ENCODE measurements at places on chromosomes 1 and 21. TPM values are rescaled to one million over a fixed set of nuclear protein-coding genes. Genes with fewer than 3 reads are reported as not detected.
A peak's percentile ranks its signal among the peaks of the same experiment; 100 is the strongest.

EFNA1 gene
- 31.3 TPM for total RNA-seq

- DNase-seq = no peak
Measured at GRCh38 chr1:61316493-61316892, 234.1 kb downstream of the NFIA start.

- DNase-seq = no peak
Measured at GRCh38 chr1:110120960-110121561, 8.8 kb downstream of the UBL4B start.

GRCh38 chr1:201377611-201378092 lies at the start of gene TNNT2:
TNNT2 (minus strand) TSS chr1:201377680; CDS start chr1:201373254, 4,426 bp downstream.
- DNase-seq = no peak

- no peak for DNase-seq
Measured at GRCh38 chr1:224196813-224197600, 14.0 kb downstream of the DEGS1 start.

DNA sequence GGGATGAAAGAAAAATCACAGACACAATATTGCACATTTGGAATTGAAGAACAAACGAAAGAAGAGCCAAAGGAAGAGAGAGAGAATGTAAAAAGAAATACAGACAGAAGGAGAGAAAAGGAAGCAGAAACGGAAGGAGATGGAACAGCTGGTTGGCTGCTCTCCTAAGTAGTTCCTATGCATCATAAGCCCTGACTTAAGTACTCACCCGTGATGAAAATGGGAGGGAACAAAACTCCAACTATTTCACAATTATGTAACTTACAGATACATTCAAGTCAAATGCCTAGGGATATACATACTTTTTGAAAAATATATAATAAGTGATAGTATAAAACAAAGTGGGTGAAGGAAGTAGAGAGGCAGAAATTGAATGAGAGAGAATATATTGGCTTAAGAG lies 88.5 kb downstream of the TTLL7 start:
- DNase-seq = no peak

DNA sequence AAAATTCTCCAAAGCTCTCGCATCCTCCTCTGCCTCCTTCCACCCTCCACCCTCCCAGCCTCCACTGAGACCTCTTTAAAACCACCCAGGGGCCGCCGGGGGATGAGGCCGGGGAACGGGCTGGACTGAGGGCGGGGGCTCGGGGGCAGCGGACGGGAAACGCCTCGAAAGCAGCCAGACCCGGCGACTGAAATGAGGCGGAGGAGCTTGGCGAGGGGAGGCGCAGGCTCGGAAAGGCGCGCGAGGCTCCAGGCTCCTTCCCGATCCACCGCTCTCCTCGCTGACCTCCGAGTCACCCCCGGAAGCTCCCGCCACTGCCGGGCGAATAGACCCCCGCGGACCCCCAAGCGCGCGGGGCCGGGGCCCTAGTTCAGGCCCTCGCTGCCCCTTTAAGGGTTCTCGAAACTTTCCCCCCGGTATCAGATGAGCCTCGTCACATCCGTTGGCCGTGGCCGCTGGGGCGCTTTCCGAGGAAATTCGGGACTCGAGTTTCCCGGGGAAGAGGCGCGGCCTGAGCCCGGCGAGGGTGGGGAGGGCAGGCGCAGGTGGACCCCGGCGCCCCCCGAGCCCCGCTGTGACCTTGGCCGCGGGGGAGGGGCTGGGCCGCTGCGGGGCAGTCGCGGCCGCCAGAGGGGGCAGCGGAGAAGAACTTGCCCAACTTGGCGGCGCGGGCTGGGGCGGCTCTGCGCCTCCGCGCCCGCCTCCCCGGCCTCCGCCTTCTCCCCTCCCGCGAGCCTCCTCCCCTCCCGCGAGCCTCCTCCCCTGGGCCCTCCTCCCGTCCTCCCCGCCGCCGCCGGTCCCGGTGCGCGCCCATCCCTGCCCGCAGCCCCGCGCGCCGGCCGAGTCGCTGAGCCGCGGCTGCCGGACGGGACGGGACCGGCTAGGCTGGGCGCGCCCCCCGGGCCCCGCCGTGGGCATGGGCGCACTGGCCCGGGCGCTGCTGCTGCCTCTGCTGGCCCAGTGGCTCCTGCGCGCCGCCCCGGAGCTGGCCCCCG lies at the start of gene BACE2:
Gene BACE2 (plus strand): TSS at position 813 of the 995 bp plus-strand sequence. CDS start 104 bp downstream, at position 917.
- peak; percentile 91 for DNase-seq

DNA sequence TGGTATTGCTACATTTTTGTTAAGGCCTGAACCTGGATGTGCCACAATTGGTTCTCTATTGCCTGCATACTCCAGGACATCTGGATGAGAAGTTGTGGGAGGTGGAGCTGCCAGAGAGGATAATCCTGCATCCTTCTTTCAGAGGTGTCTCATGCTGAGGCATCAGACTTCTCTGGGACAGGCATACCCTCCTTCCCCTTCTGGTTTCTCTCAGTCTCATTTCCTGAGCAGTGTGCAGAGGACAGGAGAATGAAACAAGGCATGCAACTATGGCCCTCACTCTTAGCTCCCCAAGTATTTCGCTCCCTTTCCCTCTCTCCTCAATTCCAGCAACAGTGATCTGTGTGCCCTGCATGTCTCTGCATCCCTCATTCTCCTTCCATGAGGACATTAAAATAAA lies 7.6 kb upstream of the RGSL1 start:
- no peak for DNase-seq

DNA sequence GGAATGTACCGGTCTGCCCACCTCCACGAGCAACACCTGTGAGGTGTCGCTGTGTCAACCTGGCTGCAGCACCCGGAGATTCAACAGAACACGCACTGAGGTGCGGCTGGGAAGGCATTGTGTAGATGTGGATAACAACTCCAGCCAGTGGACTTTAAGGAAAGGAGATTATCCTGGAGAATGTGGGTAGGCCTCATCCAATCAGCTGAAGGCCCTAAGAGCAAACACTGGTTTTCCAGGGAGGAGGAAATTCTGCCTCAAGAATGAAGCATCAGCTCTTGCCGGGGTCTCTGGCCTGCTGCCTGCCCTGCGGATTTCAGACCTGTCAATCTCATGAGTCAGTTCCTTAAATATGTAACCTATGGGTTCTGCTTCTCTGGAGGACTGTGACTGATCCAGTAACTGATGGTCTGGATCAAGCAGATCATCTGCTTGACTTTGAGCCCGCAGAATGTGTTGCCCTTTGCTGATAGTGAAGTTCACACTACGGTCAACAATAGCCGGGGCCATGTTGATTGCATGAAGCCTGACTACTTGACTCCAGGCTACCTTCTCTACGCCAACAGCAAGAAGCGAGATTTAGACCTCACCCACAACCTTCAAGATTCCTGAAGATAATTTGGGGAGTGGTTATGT lies 15.9 kb upstream of the PRDM15 start:
- DNase-seq = no peak

- no peak for DNase-seq
Measured at GRCh38 chr1:28123461-28123961, 35.1 kb upstream of the EYA3 start.

- no peak for DNase-seq
Measured at GRCh38 chr1:43951021-43951985, 4.6 kb downstream of the IPO13 start.

DNA sequence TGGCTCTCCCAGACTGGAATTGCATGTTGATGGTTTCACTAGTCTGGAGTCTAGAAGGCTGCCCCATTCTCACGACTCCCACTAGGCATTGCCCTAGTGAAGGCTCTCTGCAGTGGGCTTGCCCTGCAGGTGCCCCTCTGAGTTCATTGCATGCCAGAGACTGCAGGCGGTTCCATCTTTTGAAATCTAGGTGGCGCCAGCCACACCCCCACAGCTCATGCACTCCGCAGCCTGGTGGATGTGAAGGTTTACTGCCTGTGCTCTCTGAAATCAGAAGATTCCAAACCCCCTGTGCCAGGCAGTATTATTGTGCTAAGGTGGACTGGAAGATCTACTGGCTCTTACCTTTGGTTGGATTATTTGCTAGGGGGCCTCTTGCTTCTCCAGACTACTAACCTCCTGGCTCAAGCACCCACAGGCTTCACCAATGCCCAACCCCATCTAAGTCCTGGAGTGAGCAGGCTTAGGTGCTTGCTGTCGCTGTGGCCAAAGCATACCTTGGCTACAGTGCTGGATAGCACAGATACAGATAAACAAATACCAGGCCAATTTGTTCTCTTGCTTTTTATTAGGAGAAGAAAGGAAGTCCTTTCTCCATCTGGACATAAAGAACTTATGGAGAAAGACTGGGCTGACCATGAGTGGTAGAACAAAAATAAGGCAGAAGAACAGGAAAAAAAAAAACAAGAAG lies 83.5 kb upstream of the SIM2 start:
- DNase-seq = no peak

DNA sequence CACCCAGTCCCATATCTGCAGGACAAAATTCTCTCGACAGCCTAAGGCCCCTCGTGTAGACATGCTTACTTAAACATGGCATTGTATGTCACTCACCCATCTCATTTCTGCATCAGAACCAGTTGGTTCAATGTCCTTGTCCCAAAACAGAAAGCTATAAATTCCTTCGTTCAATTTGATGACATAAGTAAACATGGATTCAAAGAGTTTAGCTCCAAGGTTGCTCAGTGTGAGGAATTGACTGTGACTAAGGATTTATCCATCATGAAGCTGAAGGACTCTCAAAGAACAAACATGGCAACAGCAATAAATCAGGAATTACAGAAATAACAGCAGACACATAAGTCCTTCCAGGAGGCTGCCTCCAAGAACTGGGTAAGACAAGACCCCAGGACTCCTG lies 237.2 kb downstream of the TOMM20 start:
- DNase-seq = no peak

SPATA17 gene
- 0.21 TPM for total RNA-seq

GRCh38 chr21:36966821-36967768 lies 626 bp upstream of the HLCS start:
- DNase-seq = no peak

DNA sequence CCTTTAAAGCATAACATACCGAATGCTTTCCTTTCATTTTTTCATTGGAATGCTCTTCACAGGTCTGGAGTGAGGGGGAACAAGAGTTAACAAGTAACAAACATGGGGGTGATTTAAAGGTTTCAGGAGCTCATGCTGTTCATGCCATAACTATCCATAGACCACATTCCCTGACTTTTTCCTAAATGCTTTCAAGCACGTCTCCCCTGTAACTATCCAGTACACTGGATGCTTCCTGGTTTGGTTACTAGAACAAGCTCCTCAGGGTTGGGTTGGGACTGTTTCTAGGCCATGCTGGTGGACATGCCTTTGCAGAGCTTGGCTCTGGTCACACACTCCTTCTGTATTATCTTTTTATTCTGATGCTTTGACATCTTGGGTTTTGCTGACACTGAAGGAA lies 38.6 kb downstream of the KCNK1 start:
- no peak for DNase-seq

GRCh38 chr1:184291701-184292100 lies 95.1 kb upstream of the C1orf21 start:
- no peak for DNase-seq

DNA sequence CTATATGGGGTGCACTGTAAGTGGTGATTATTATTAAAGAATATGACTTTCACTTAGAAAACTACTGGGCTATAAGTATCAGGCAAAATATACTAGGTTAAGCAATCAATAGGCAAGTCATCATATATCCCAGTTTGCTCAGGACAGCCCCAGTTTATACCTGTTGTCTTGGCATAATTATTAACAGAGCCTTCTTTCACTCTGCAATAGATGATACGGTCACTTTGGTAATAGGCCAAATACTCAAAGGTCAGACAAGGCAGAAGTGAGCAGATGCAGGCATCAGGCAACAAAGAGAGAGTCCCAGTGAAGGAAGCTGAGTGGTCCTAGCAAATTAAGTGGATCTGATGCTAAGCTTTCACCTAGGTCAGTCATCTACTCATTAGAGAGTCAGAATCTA lies 599.9 kb downstream of the LMO4 start:
- DNase-seq = no peak

DNA sequence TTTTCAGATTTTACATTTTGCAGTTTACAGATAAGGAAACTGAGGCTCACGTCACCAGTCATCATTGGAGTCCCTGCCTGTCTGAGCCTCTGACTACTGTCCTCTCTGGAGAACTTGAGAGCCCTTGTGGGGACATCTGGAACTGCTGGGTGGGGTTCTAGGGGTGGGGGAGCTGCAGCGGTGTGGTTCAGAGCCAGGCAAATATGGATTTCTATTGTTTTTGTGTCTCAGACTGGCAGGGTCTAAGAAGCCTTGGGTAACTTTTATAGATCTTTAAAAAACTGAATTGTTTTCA lies 46.9 kb downstream of the IER5 start:
- no peak for DNase-seq

- DNase-seq = no peak
Measured at GRCh38 chr1:25504706-25505595, 38.5 kb upstream of the LDLRAP1 start.

DNA sequence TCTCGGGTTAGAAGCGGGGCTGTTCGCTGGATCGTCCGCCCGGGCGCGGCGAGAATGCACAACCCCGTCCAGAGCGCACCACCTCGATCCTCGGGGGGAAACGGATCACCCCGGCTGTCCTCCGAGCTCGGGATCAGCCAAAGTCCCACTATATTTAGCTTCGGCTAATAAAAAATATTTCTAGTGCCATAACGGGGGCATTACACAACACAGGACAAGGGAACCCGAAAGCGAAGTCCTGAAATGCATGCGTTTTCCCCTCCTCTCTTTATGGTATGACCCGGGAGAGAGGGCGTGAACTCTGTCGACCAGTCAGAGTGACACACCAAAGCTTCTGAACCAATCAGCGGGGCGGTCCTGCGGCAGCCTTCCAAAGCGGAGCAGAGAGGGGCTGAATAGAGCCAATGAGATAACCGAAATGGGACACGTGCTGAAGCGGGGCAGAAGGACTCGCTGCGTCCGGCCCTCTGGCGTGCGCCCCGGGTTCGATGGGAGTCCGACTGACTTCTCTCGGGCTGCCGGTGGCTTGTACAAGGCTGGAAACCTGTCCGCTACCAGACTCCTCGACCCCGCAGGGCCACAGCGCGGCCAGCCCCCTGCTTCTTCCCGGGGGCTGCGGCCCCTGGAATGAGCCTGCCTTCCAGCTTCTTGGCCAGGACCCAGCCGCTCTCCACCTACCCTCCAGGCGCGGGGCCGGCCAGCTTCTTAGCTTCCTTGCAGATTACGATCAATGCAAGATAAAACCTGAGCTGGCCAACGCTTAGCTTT lies at the start of gene ALDH4A1:
Gene ALDH4A1 (minus strand): TSS at position 33 of the 768 bp plus-strand sequence. CDS start 32 bp downstream, at position 1.
- DNase-seq = peak; percentile 98

TFF2 gene
- not detected for total RNA-seq

GRCh38 chr1:246215510-246215903 lies 291.6 kb downstream of the SMYD3 start:
- DNase-seq = no peak

GRCh38 chr1:229093238-229093540 lies 177.7 kb upstream of the RAB4A start:
- DNase-seq = no peak

GSTM1 gene
- total RNA-seq = 6.4 TPM

FMOD gene
- total RNA-seq = not detected

DNA sequence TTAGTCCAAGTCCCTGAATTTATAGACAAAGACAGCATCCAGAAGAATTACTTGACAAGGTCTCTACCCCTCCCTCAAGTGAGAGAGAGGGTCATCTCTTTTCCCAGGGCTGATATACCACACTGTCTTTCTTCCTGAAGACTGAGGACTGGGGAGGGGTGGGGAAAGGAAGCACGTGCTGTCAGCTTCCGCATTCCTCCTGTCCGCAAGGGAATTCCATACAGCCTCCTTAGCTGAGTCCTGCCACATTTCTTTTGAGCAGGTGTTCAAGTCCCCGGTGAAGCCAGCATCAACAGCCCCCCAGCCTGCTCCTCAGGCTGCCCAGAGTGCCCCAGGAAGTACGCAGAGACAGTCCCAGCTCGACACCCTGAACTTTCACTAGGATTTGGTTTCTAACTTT lies 34.2 kb downstream of the PCAT6 start:
- no peak for DNase-seq

LRRN2 gene
- not detected for total RNA-seq

GRCh38 chr1:74399249-74399648 lies 113.2 kb downstream of the LRRC53 start:
- DNase-seq = no peak

MRPS21 gene
- total RNA-seq = 81.5 TPM

- DNase-seq = no peak
Measured at GRCh38 chr1:79568411-79568810, 561.9 kb upstream of the ADGRL4 start.
